ENCODE measurements at places on chromosomes 7 and 10. TPM values are rescaled to one million over a fixed set of nuclear protein-coding genes. Genes with fewer than 3 reads are reported as not detected.

- DNase-seq: no peak
Observed at GRCh38 chr7:138979988-138980562, 1.1 kb downstream of the KIAA1549 start.

GRCh38 chr7:7522421-7522820 is 13.3 kb downstream of the COL28A1 start:
- DNase-seq: no peak

The REEP3 gene
- 17.9 TPM for total RNA-seq

The FAM20C gene
- 19.6 TPM for total RNA-seq

The PGAM2 gene
- total RNA-seq: 4.5 TPM

The SLC18A3 gene
- total RNA-seq: under 0.01 TPM

The IFIT1B gene
- 0.41 TPM for total RNA-seq
